ENCODE measurements at places on chromosomes 6 and 20.

DNA sequence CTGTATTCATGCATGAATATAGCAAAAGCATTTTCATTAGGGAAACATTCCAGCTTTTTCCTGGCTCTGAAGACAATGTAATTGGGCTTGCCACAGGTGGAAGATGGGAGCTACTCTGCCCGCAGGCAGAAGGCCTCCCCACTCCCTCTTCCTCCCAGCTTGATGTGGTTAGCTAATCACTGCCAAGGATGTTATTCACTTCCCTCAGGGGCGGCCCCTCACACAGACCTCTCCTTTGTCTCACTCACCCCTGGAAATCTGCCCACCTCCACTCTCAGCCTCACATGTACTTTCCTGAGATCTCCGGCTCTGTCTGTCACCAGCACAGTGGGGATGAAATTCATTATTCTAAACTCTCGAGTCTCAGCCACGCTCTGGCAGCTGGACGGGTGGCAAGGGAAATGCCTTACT is 100.7 kb downstream of the ANKRD60 start:
- DNase-seq: peak; percentile 46

- no peak for DNase-seq
Observed at GRCh38 chr20:47610945-47611250, 109.2 kb downstream of the NCOA3 start.

DNA sequence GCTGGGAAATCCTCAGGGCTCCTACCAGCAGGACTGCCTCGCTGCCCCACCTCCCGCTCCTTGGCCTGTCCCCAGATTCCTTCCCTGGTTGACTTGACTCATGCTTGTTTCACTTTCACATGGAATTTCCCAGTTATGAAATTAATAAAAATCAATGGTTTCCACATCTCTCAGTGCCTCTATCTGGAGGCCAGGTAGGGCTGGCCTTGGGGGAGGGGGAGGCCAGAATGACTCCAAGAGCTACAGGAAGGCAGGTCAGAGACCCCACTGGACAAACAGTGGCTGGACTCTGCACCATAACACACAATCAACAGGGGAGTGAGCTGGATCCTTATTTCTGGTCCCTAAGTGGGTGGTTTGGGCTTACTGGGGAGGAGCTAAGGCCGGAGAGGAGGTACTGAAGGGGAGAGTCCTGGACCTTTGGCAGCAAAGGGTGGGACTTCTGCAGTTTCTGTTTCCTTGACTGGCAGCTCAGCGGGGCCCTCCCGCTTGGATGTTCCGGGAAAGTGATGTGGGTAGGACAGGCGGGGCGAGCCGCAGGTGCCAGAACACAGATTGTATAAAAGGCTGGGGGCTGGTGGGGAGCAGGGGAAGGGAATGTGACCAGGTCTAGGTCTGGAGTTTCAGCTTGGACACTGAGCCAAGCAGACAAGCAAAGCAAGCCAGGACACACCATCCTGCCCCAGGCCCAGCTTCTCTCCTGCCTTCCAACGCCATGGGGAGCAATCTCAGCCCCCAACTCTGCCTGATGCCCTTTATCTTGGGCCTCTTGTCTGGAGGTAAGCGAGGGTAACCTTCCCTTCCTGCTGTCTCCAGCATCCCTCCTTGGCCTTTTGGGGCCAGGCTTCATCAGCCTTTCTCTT is at the start of gene CFB:
TSS of gene CFB (plus strand) at position 589 of the 863 bp plus-strand sequence. CDS start at position 716, 127 bp downstream.
- DNase-seq: peak; percentile 82

GRCh38 chr6:69704916-69705315 is 91.9 kb downstream of the LMBRD1 start:
- peak; percentile 62 for DNase-seq

- DNase-seq: no peak
Observed at GRCh38 chr20:63124782-63125580, 91.0 kb downstream of the YTHDF1 start.

DNA sequence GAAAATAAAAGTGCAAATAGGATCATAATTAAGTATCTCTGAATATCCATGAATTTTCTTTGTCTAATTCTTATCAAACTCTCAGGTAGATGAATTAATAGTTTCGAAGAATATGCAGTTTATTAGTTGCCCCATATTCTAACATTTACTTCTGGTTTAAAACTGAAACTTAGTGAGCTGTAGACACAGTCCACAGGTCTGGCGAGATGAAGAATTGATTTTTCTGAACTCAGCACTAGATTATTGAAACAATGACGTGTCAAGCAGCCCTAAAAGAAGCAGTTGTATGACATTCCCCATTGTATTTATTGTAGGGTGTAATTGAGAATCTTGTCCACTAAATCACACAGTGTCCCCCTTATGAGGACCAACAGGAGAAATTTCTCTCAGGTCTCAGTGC is 407.1 kb downstream of the GRIK2 start:
- no peak for DNase-seq

DNA sequence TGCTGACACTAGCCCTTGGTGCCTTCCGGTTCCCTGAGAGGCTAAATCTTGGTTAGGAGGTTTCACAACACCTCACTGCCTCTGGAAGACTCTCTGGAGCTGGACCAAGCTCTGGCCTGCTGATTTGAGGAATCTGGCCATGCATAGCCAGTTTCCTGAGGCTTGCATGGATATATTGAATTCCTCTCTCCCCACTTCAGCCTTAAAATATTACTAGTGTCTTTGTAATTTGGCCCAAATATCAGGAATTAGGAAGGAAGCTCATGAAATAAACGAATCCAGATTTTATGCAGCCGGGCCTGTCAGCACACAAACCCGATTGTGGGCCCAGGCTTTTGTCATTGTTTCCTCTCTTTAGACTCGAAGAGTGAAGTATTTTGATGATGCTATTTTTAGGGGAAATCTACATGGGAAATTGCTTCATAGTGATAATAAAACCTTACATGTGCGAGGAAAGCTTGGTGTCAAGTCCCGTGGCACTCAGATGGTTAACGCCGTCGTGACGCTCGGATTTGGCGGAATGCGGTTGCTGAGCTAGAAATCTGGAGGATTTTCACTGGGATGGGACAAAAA is 144.4 kb downstream of the PHACTR3 start:
- DNase-seq: peak; percentile 94

GRCh38 chr6:20817806-20818320 is 283.6 kb downstream of the CDKAL1 start:
- DNase-seq: no peak
